A549 (cell line): ENCODE measurements at places on chromosomes 6 and 20.

DNA sequence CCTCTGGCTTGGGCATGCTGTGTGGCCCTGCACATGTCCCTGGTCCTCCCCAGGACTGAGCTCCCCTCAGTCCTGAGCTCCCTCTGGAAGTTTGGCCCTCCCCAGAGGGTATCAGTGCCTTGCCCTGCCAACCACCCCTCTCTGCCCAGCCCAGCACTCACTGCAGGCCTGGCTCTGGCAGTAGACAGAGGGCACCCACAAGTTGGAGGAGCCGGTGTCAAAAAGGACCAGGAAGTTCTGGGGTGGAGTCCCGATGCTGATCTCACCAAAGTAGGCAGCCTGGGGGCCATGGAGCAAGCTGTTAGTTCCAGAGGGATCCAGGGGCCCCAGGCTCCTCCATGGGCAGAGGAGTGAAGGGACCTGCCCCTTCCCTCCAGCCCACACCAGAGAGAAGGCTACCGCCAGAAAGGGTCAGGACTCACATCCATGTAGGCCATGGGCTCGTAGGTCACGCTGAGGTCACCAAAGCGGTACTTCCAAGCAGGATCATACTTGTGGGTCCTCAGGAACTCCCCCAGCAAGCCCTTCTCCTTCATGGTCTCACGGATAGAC, 2.9 kb downstream of the PGC start:
- DNase-seq: no peak

DNA sequence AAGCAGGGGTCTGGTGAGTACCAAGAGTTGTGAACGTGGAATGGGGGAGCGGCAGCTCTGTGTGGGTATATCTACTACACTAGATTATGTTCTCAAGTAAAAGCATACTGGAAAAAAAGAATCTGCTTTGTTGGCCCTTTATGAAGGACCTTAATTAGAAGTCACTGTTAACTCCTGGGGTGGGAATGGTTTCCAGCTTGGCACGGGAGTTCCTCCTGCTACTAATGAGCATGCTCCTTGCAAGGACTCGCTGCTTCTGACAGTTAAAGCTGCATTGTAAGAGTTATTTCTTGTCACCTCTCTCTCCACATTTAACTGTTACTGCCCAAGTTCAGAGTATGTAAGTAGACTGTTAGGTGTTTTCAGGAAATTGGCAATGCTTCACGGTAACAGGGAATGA, 292.7 kb downstream of the ZFAND3 start:
- no peak for DNase-seq

DNA sequence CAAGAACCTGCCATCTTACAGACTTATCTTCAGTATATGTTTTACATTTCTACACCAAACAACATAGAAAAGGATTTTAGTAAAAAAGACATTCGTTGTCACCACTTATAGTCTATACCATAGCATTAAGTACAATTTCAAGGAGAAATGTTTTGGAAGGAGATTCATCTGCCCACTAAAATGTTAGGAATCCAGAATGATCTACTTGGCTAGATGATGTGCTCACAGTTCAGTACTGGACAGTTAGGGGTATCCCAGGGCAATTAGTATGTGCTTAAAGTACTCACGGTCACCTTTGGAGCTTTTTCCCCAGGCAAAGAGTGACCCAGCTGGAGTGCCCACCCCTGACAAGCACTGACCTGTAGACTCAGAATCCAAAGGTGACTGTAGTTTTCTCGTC, 222.9 kb downstream of the SLC24A3 start:
- DNase-seq: no peak

- DNase-seq: no peak
These were observed 9.9 kb upstream of the HIVEP2 start for GRCh38 chr6:142954844-142955243.

- peak; percentile 5 for DNase-seq
These were observed 93.7 kb downstream of the PSMB1 start for GRCh38 chr6:170459451-170459850.

- no peak for DNase-seq
These were observed 37.7 kb downstream of the ADGRF1 start for GRCh38 chr6:47004463-47004862.

- no peak for DNase-seq
These were observed 928.9 kb downstream of the EYS start for GRCh38 chr6:64777941-64778785.

DNA sequence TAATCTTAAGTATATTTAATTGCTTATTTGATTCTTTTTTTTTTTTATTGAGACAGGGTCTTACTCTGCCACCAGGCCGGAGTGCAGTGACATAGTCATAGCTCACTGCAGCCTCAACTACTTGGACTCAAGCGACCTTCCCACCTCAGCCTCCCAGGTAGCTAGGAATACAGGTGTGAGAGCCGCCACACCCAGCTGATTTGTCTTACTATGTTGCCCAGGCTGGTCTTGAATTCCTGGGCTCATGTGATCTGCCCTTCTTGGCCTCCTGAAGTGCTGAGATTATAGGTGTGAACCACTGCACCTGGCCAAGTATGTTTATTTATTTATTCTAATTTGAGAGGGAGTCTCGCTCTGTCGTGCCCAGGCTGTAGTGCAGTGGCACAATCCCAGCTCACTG, 38.2 kb downstream of the PTPN1 start:
- no peak for DNase-seq

- no peak for DNase-seq
These were observed 42.9 kb downstream of the HUS1B start for GRCh38 chr6:613981-614380.

DNA sequence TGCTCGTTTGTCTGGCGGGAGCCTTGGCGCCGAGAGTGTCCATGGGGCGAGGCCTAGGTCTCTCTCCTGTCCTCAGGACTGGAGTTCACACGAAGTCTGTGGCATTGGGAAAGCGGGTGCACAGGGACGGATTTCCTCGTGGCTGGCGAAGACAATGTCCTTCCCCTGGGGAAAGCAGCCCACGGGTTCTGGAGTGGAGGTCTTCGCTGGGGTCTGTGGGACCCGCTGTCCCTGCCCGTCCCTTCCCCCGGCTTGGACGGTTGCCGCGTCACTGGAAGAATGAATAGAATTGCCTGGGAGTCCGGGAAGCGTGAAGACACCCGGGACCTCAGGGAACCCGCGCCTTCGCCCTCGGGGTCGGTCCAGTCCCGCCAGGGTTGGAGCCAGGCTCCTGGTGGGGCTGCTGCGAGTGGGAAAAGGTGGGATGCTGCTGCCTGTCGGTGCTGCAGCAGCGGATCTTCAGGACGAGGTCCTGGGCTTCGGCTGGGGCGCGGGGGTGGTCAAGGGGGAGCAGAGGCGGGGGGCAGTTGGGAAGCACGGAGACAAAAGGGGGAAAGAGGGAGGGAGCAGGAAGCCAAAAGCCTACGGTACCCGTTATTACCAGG, 441.8 kb upstream of the DEFB115 start:
- DNase-seq: no peak

DNA sequence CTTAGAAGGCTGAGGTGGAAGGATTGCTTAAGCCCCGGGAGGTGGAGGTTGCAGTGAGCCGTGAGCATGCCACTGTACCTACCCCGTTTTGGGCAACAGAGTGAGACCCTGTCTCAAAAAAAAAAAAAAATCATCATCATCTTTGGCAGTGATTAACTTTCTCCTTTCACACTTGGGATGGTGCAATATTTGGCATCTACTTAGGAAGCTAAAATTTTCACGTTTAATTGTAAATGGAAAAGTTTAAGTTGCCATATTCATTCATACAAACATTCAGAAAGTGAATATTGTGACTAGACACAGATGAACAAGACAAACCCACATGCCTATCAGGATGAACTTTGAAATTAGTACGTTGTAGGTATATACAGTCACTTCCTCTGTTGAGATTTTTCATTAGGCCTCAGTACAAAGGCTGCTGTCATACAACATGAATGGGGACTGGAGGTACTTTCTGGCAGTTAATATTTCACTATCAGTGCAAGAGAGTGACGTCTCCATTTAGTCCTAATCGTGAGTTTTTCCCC, 10.3 kb downstream of the TOP1 start:
- no peak for DNase-seq

DNA sequence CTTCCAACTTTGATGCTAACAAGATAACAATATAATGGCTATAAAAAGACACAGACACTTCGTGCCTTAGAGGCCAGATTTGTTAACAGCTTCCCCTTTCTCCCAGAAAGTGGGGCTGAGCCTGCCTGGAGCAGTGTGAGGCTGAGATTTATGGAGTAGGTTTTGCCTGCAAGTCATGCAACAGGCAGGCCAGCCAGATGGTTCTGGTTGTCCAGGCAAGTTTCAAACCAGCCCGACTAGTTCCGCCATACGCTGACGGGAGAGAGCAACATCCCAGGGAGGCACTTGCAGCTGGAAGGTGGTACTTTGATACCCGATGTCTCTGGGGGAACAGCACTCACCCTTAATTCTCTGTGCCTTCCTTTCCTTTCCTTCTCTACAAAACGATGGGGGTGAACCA, 81.3 kb upstream of the NAA20 start:
- no peak for DNase-seq

DNA sequence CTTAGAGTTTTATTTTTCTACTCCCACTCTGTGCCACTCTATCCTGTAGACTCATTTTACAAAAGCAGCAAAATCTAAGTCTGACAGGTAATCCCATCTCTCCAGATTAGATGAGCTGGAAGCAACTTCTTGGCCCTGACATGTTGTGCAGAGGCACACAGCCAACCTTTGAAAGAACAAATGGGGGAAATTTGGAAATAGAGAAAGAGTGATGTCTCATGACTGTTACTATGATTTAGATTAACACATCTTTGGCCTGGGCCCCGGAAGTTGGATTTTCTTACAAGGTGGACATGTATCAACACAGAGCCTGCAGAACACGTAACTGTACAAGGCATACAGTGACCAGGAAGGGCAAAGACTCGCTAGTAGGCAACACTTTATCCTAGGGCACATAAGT, 227.7 kb downstream of the MYLK4 start:
- DNase-seq: no peak

DNA sequence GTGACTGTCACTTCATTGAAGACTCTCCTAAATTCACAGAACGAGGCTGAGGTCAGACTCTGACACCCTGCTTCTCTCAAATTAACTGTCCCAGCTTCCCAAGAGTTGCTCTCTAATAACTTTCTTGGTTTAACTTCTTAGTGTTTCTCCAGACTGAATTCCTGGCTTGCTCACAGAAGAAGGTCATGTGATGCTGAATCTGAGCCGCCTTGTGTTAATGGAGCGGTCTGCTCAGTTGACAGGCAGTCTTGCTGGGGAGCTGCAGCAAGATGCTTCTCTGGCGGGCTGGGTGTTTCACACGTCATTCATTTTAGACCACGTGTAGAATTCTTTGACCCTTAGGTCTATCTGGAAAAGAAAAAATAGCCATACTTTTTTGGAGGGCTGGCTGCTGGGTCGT, 107.3 kb downstream of the FOXO3 start:
- DNase-seq: no peak

DNA sequence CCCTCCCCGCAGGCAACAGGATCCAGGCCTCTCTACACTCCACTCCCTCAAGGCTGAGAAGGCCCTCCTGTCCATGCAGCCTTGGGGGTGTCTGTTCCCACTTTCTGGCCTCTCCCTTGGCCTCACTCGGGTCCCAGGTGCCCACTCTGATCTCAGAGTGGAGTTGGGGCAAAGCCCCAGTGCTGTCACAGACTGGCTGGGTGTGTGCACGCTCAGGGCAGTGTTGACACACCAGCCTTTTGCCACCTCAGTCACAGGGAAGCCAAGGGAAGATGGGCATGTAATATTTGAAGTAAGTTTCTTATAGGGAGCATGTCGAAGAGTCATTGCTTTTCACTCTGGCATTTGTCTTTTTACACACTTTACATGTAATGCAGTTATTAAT, 44.9 kb downstream of the HLA-DRA start:
- no peak for DNase-seq

DNA sequence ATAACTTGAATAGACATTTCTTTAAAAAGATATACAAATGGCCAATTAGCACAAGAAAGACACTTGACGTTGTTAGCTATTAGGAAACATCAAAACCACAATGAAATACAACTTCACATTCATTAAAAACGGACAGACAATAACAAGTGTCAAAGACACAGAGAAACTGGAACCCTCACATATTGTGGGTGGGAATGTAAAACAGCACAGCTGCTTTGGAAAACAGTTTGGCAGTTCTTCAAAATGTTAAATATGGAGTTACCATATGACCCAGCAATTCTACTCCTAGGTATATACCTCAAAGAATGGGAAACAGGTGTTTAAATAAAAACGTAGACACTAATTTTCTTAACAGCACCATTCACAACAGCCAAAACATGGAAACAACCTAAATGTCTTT, 100.5 kb upstream of the SLC22A23 start:
- no peak for DNase-seq
